ENCODE measurements at places on chromosomes 5 and 9.
A peak's percentile ranks its signal among the peaks of the same experiment; 100 is the strongest.

DNA sequence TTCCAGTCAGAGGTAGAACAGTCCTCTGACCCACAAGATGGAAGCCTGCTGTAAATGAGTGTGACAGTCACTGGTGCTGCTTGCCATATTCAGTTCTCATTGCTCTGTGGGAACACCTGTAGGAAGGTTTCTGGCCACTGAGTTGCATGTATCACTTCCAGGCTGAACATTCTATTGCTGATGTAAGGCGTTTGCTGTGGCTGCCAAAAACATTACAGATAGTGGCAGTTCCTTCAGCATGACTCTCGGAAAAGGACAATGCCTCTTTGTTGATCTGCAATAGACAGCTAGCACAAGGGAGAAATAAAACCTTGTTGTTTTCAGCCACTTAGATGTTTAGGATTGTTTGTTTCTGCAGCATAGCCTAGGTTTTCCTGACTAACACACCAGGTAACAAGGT, 217.2 kb downstream of the AGTPBP1 start:
- no peak for DNase-seq

- peak; percentile 27 for DNase-seq
Measured at GRCh38 chr9:86202338-86202882, 57.0 kb downstream of the C9orf153 start.

GRCh38 chr9:69186841-69187611, 12.9 kb downstream of the TJP2 start:
- DNase-seq = peak; percentile 71

DNA sequence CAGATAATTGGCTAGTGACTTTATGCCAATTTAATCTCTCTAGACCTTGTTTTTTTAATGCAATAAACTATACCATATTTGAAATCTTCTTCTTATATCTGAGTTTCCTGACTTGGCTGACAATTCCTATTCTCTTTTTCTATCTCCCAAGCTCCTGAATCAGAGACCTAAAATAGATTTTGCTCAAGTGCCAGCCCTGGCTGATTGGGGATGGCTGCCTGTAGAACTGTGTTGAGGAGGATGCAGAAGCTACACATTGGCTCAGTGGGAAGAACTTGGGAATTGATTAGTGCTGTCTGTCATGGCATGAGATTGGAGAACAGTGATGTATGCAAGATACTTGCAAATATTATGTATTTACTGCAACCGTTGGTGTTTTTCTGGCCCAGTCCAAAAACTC, 132.8 kb downstream of the INSYN2B start:
- no peak for DNase-seq

Data from astrocyte (in vitro differentiated cells and primary cell).